ENCODE measurements at places on chromosomes 3 and 15.

DNA sequence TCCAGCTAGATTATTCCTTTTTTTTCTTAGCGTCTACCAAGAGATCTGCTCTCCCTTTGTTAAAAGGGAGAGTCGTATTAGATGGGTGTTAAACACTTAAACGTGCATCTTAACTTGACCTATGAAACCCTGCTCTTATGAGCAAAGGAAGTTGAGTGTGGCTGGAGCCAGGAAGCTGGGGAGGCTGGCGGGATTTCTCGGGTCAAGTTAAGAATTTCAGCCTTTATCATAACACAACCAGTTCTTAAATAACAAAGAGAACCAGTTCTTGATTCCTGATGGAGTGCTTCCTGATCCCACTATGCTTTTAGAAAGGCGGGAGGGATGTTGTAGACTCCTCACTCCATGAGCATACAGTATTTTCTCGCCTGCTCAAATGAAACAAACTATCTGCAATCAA lies 215.1 kb downstream of the ITPR1 start:
- no peak for DNase-seq

DNA sequence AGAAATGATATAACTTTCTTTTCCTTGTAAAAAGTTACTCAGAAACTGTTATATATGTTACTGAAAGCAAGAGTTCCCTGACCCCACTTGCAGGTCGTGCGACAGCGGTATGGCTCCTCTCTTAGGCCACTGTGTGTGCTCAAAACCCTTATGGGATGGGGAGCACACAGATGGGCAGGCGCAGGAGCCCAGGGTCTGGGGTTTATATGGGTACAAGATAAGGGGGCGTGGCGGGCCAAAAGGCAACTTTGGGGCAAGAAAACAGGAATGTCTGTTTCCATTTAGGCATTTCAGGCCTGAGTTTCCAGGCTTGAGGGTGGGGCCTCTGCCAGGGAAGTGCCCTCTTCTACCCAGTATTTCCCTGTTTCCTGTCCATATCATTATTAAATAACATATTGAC lies 736.5 kb downstream of the VGLL3 start:
- DNase-seq, result no peak

DNA sequence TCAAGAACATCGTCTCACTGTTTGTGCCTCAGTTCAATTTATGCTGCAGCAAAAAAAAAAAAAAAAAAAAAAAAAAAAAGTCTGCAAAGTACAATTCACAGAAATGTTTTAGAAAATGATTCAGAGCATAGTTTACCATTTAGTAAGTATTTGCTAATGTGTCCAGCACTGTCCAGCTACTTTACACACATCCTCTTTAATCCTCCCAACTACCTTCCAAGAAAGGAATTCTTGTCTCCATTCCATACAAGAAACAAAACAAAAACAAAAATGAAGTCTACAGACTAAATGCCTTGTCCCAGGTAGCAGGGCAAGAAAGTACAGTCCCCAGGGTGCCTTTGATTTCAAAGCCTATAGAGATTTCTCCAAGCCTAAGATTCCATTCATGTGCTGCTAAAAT lies 38.9 kb upstream of the SNTN start:
- DNase-seq, result peak; percentile 23

GRCh38 chr3:71865727-71866126 lies 80.8 kb upstream of the PROK2 start:
- no peak for DNase-seq

- DNase-seq, result no peak
Measured at GRCh38 chr15:42375252-42375651, 16.0 kb downstream of the CAPN3 start.

- no peak for DNase-seq
Measured at GRCh38 chr15:74227968-74228722, 8.0 kb upstream of the CCDC33 start.

DNA sequence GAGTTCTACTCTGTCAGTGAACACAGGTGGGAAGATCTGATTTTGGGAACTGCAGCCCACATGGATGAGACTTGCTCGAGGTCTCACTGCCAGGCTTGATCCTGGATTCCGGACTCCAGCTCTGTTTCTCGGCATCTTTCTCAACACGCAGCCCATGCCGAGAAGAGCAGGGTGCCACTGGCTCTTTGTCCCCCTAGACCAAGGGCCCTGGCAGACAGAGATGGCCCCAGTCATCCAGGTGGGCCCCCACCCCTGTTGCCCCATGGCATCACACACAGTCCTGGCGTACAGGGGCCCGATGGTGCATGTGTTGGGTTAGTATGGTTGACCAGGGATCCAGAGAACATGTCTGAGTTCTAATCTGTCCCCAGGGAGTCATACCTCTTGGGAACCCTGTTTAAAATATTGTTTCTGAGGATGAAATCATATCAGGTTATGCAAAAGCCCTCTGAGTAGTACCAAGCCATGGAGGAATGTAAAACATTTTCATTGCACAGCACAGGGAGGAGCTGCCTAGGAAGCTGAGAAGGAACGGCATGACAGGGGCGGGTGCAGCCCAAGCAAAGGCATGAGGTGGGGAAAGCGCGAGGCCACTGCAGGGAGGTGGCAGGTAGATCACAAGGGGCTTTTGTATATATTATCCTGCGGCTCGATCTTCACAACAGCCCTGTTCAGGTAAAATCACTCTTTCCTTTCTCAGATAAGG lies 320.6 kb downstream of the UACA start:
- no peak for DNase-seq

DNA sequence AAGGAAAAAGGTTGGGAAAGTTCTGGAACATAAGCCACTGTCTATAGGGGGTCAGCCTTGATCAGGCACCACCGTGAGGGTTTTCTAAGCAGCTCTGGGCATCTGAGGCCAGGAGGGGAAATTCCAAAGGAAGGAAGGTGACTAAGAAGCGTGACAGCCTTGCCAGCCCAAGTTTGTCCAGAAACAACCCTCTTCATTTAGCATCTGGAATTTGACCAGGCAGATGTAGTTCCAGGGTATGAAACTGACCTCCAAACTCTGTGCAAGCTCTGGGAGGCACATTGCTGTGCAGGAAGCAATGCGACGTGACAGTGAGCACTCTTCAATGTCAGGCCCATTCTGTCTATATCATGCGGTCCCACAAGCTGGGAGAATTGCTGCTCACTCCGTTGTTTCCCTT lies 85.4 kb upstream of the TPM1 start:
- DNase-seq, result no peak

DNA sequence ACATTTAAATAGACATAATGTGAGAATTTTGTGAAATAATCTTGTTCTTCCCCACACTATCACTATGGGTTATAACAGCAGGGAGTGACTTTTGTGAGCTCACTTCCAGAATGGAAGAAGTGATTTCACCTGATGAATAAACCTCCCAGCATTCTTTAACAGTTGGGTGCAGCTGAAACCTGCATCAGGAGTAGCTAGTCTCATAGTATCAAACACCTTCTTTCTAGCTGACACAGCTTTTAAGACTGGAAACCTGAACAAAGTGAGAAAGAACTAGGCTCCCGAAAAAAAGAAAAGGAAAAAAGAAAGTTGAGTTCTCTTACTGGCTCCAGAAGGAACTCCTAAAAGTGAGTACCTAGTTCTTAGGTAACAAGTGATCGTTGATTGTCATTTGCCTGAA lies 61.1 kb upstream of the UNC13C start:
- no peak for DNase-seq

DNA sequence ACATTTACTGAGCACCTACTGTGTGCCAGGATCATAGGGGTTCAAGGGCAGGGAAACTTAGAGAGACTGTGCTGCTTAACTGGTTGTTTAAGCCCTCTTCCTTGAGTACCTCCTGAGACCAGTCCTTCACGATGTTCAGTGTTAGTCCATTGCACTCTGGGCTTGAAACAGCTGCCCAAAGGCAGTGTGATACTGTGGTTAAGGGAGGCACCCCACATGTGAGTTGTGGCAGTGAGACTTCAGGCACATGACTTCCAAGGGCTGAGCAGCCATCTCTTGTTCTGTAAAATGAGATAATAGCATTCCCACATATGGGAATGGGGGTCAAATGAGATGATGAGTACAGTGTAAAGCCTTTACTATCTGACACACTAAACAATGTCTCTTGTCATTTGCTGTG lies 75.1 kb downstream of the LINGO1 start:
- no peak for DNase-seq
